Stimulated activated CD8-positive, alpha-beta memory T cell treated with anti-CD3 and anti-CD28 coated beads, Interleukin-15, amount 100 ng/mL, for 4 hours (primary cell): ENCODE measurements at places on chromosomes 1 and 21.
A peak's percentile ranks its signal among the peaks of the same experiment; 100 is the strongest.

DNA sequence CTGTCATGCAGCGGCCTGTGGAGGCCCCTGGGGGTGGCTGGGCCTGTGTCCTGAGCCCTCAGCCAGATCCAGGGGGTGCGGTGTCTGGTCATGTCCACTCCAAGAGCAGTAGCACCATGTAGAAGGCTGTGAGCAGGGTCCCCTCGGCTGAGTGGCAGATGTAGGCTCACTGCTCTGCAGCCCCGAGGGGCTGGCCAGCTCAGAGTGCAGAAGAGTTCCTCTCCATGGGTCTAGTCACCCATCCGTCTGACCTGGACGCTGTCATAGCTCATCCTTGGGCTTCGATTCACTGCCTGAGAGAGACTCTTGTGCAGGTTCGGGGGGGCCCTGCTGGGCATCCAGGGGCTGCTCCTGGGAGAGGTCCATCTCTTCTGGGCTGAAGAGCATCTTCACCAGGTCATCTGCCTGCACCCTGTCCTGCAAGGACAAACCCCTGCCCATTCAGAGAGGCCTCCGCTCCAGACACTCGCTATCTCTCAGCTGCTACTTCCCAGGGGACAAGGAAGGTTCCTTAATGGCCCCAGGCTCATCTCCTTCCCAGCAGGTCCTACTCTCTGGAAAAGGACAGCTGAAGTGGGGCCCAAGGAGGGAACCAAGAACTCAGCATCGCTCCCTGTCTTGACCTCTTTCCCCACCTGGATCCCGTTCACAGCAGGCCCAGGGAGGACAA, 6.5 kb upstream of the CLDN19 start:
- DNase-seq = no peak

- no peak for DNase-seq
Measured at GRCh38 chr21:36707763-36708285, 8.9 kb downstream of the SIM2 start.

- DNase-seq = no peak
Measured at GRCh38 chr1:229272164-229273158, 1.6 kb downstream of the RAB4A start.

GRCh38 chr1:229243638-229244037, 27.3 kb upstream of the RAB4A start:
- no peak for DNase-seq

GRCh38 chr1:115669002-115669673, 27.4 kb downstream of the VANGL1 start:
- DNase-seq = no peak

DNA sequence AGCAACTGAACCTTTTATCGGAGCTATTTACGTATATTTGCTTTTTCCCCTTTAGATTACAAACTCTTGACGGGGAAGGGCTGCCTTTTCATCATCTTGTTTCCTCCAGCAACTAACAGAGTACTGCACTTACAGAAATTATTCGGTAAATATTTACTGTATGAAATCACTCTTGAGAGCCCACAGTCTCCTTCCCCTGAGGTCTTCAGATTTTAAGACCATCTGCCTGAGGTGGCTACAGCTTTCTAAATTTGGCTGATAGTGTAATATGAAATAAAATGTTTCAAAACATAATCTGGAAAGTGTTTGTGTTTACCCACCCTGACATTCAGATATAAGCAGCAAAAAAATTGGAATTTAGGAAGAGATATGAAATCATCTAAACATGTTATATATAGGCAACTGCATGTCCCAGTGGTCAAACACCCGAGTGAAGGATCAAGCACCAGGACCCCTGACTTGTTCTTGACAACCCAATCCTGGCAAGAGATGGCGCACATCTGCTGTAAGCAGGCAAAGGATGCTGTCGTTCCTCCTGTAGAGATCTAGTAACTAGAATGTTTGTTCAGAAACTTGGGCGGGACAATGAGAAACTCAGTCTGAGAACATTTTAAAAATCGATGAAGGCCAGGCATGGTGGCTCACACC, 60.9 kb downstream of the SIPA1L2 start:
- DNase-seq = no peak

- no peak for DNase-seq
Measured at GRCh38 chr21:35420656-35421055, 371.6 kb upstream of the RUNX1 start.

DNA sequence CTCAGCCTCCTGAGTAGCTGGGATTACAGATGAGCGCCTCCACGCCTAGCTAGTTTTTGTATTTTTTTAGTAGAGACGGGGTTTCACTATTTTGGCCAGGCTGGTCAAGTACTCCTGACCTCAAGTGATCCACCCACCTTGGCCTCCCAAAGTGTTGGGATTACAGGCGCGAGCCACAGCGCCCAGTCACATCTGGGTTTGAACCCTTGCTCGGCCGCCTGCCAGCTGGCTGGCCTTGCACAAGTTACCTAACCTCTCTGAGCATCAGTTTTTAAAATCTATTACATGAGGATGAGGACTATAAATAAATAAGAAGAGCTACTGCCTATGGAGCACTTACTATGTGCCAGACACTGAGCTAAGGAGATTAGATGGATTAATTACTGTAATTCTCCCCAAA, 17.7 kb upstream of the PADI2 start:
- no peak for DNase-seq

GRCh38 chr1:176950736-176951324, 213.7 kb downstream of the ASTN1 start:
- DNase-seq = no peak

GRCh38 chr1:16189003-16189402, 23.4 kb downstream of the ARHGEF19 start:
- DNase-seq = no peak

DNA sequence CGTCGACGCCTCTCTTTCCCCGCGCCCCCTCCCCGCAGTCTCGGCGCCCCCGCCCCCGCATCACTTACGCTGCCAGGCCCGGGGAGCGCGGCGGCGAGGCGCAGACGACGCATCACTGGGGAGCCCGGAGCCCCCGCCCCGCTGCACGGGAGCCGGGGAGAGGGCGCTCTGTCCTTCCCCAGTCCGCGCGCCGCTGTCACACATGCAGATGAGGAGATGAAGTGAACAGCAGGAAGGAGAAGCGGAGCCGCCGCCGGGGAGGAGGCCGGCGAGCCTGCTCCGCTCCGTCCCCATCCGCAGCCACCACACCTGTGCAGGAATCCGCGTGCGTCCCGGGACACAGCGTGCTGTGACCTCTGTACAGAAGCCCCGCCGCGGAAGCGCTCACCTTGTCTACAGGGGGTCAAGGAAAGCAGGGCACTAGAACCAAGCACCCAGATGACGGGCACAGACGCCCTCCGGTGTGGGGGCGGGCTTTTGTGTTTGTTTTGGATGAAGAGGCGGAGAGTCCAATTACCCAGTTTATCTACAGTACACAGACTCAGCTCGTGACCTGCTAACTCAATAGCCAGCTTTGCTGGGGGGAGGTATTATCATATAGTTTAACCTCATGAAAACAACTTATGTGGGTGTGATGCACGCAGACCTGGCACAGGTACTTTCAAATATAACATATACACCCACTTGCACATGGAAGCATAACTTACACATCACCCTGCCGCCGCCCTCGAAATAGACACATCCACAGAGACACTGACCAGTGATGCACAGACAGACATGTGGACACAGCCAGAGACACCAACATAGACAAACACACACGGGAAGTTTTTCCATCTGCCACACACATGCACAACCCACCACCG, 12.4 kb downstream of the KLHDC8A start:
- DNase-seq = peak; percentile 39

- DNase-seq = no peak
Measured at GRCh38 chr1:19613171-19613703, 30.9 kb upstream of the NBL1 start.

DNA sequence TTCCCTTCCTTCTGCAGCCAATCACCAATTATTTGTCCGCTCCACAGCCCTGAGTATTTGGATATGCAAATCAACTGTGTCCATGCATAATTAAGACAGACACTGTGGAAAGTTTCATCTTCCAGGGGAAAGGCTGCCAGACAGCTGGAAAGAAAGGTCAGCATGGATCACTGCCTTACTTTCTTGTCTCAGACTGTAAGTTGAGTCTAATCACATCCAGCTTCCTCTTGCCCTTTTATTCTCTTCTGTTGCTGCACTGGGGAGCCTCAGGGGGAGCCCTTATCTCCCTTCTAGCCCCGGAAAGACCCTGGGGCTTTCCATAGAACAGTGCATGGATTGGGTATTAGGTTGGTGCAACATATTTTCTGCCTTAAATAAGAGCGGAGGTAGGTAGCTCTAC, 182.9 kb downstream of the OMA1 start:
- DNase-seq = no peak

GRCh38 chr1:77018311-77018710, 151.0 kb downstream of the ST6GALNAC5 start:
- no peak for DNase-seq

GRCh38 chr1:177377866-177378265, 207.1 kb downstream of the BRINP2 start:
- no peak for DNase-seq

GRCh38 chr1:87826681-87827251, 498.1 kb downstream of the LMO4 start:
- DNase-seq = no peak

DNA sequence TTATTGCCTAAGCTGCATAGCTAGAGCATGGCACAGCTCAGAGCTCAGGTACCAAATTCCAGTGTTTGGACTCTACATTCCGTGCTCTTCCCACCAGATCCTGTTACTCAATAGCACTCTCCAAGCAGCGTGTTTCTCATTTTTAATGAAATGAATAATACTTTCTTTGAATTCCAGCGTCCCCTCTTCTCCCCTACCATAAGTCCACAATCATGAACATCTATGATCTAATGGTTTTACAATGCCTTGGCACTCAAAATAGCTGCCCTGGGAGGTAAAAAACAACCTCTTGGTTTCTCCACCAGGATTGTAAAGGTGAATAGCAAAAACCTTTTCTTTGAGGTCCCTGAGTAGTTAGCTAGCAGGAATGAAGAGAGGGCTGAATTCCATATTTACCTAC, 480.0 kb upstream of the PKN2 start:
- DNase-seq = no peak
